ENCODE measurements at places on chromosomes 16 and 17.

- DNase-seq, result no peak
These were observed 20.2 kb downstream of the AP2B1 start for GRCh38 chr17:35607239-35607847.

- peak; percentile 72 for DNase-seq
These were observed 86.4 kb downstream of the FOXL1 start for GRCh38 chr16:86664522-86665318.

- DNase-seq, result no peak
These were observed 333 bp upstream of the PTX4 start for GRCh38 chr16:1489077-1489476.

DNA sequence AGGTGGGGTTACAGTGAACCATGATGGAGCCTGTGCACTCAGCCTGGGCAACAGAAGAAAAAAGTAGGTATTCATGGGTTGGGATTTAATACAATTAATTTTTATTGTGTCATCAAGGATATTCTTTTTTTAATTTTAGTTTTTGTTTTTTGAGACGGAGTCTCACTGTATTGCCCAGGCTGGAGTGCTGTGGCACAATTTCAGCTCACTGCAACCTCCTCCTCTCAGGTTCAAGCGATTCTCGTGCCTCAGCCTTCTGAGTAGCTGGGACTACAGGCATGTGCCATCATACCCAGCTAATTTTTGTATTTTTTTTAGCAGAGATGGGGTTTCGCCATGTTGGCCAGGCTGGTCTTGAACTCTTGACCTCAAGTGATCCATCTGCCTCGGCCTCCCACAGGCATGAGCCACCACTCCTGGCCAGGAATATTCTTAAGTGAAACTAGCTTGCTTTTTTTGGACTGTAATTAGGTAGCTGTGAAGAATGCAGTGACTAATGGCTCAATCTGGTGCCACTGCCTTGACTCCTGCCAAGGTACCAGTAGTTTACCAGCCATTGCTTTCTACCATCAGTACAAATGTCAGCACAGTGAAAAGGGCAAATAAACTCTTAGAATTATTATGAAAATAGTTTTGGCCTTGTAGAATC lies 4.8 kb downstream of the PPM1D start:
- no peak for DNase-seq

DNA sequence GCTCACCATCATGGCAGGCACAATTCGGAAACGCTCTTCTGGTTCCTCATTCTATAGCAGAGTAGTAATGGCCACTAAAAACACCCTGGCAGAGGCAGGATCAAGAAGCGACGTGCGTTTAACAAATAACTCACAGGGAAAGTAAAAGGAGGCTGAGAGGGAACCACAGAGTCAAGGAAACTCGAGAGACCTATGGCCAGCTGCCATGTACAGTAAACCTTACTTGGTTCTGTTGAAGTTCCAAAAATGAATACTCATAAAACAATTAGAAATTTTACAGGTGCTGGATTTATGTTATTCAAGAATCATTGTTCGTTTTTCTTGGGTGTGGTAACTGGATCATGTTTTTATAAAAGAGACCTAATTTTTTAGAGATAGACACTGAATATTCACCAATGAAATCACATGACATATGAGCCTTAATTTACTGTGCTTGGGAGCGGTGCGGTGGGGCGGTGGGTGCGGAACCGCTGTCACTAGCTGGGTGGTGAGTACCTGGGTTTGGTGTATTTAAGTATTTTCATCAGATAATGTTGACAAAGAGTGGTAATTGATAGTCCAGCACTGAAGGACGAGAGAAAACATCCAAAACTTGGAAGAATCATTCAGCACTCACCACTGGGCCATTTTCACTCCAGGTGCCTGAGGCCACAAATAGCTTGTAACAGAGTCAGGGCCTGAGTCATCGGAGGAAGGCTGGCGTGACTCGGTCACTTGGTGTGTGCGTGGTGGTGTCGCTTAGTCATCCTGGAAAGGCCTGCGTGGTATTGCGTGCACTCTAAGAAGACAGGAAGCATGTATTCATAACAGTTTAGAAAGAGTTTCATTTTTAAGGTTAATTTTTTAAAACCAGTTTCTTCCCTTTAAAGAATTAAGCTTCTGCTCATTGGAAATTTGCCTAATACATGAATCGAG lies 135.4 kb upstream of the CHMP6 start:
- DNase-seq, result peak; percentile 74

- DNase-seq, result peak; percentile 79
These were observed 44.6 kb upstream of the GSE1 start for GRCh38 chr16:85568519-85568918.

- DNase-seq, result no peak
These were observed 675 bp upstream of the PDZD9 start for GRCh38 chr16:22001591-22001990.

DNA sequence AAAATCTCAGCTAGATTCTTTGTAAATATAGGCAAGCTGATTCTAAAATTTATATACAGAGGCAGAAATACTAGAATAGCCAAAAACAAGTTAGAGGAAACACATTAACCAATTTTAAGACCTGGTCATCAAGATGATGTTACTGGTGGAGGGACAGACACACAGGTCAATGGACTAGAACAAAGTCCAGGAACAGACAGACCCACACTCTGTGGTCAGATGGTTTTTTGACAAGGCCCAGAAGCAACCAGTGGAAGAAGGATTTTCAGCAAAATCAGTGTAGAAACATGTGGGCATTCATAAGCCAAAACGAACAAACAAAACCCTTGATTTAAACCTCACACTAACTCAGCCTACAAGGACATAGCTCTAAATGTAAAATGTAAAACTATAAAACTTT lies 99.7 kb upstream of the METRNL start:
- DNase-seq, result no peak

DNA sequence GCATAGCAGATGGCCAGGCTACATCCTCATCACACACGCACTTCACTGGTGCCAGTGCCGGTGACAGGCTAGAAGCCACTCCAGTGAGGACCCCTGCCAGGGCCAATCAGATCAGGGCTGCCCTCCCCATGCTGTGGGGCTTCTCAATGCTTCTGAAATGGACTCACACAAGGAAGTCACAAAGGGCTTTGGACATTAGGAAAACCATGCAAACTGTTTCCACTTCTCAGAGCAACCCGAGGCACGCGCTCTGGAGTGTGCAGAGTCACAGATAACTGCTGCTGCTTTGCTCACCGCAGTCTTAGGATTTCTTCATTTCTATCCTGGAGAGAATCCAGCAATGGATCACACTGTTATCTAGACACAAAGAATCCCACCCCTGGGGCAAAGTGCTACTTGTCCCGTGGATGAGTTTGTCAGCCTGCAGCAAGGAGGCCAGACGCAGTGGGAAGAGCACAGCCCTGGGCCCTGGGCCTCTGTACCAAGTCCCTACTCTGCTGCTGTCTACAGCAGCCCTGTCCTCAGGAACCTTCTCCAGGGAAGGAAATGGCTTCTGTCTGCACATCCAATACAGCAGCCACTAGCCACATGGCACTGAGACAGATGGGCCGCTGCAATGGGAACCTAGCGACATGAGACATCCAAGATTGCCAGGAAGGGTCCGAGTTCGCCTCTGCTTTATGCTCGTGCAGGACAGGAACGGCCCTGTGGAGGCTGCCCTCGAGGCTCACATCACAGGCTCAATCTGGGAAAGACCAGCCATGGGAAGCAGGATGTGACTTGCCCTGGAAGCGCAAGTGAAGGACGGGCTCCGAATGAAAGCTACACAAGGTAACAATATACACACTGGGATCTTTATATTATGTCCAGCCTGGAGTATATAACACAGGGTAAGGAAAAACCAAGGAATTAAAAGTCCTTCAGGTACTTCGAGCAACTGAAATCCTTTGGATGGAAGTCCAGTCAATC lies 169.3 kb downstream of the ZFHX3 start:
- no peak for DNase-seq

GRCh38 chr17:14514973-14515372 lies 214.1 kb downstream of the HS3ST3B1 start:
- DNase-seq, result no peak

GRCh38 chr16:86210403-86211193 lies 299.7 kb upstream of the FOXF1 start:
- DNase-seq, result no peak

DNA sequence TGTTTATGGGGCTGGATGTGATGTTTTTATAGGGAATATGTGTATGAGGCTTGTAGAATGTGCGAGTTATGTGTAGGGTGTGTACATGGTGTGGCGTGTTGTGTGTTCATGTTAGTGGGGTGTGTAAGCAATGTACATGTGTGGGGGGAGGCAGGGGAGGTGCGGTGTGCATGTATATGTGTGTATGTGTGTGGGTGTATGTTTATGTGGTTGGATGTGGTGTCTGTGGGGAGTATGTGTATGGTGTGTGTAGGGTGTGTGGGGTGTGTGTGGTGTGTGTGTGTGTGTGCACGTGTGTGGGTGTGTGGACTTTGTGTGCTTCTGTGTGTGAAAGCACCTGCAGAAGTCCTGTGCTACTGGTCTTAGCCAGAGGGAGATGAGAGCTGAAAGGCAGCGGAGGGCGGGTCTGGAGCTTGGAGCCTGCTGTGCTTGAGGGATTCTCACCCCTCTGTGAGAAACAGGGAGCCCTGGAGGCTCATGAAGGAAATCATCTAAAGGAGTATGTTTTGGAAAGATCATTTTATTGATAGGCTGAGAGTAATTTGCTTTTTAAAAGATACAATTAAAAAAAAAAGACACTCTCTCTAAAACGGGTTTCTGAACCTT lies 222.7 kb downstream of the HS3ST4 start:
- DNase-seq, result no peak

- DNase-seq, result no peak
These were observed 926 bp downstream of the MYH10 start for GRCh38 chr17:8629371-8630226.

DNA sequence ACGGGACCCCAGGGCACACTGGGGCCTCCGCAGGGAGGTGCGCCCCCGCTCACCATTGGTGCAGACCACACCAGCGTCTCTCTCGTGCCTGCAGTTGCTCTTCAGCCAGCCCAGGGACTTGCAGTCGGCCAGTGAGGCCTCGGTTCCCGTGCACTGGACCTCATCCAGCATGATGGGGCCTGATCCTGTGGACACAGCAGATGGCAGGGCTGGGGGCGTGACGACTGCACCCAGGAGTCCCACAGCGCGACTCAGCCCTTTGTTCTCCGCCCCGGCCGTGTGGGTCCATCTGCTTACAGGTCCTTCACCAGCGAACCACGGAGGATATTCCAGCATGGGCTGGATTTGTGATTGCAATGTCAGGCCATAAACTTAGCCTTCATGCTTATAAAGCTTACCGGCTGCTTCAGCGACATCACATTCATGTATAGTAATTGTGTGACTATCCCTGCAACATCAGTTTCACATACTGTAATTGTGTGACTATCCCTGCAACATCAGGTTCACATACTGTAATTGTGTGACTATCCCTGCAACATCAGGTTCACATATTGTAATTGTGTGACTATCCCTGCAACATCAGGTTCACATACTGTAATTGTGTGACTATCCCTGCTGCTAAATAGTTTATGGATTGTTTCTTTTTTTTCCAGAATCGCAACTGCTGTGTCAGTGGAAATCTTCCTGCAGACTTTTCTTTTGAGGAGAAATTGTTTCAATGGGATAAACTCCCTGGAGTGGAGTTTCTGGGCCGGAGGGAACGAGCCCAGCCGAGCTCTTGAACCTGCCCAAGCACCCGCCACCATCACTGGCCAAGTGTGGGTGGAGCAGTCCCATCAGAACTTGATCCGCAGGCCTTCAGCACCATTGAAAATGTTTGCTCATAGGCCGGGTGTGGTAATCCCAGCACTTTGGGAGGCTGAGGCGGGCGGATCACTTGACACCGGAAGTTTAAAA lies 4.8 kb downstream of the LGALS3BP start:
- peak; percentile 92 for DNase-seq

- peak; percentile 80 for DNase-seq
These were observed 46.6 kb upstream of the WSB1 start for GRCh38 chr17:27247071-27247957.

DNA sequence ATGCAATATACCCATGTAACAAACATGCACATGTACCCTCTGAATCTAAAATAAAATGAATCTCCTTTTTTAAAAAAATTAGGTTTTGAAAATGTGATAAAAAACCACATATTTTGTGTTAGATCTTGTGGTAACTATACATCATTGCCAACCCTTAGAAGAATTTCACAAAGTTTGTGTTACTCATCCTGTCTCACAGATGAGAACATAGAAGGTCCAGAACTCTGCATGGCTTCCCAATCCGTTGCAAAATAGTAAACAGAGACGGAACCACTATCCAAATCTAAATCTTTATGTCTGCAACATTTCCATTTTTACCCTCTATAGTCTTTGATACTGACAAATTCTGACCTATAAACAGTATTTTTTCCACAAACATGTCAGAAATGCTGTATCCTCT lies 759.9 kb downstream of the KCNJ2 start:
- no peak for DNase-seq

DNA sequence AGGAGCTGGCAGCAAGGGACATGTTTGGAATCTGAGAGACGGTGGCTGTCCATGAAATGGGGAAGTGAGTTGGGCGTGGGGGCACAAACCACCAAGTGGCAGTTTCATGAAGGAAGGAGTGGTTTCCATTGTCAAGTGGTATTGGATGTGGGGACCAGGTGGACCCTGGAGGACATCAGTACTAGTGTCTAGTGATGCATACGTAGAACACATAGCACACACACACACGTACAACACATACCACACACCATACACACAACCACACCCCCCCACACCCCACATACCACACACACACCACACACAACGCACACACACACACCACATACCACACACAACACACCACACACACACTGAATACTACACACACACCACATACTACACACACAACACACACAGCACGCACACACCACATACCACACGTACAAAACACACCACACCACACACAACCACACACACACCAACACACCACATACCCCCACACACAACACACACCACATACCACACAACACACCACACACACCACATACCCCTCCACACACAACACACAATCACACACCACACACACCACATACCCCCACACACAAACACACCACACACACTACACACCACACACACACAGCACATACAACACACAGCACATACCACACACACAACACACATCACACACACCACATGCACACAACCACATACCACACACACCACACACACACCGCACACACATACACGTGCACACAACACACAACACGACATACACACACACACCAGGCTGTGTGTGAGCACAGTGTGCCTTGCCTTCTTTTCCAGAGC lies 41.1 kb upstream of the GSE1 start:
- no peak for DNase-seq

- DNase-seq, result no peak
These were observed 9.7 kb upstream of the ITGA3 start for GRCh38 chr17:50046179-50046578.

GRCh38 chr16:31411024-31411844 lies 16.9 kb downstream of the COX6A2 start:
- no peak for DNase-seq
